ENCODE measurements at places on chromosomes 5 and 9.

DNA sequence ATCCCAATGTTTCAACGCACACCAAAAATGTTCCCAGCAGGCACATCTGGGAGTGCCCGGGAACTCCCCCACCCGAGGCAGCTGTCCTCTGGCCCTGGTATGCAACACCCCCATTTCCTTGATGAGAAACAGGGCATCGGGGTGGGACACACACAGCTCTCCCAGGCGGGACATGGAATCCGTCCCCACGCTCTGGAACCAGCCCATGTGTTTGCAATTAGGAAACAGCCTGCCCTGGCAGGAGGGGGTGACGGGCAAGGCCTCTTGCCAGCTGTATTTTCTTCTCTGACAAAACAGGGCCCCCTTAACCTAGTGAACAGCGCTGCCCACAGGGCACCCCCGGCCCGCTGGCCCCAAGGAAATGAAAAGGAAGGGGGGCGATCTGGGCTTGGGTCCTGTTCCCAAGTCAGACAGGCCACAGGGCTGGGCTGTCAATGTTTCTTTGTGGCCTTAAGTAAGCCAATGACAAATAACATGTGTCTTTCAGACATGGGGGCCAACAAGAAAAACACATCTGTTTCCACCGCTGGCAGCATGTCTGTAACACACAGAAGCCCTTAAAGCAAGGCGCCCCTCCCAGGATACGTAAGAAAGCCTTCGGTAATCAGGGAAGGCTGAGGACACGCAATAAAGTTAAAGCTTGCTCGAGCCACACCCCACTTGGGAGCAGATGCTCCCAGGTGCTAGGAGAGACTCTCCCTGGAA, 125.3 kb downstream of the ROR2 start:
- no peak for DNase-seq

GRCh38 chr9:19583890-19584289, 175.1 kb downstream of the ACER2 start:
- no peak for DNase-seq

- no peak for DNase-seq
Measured at GRCh38 chr9:22009506-22009867, 382 bp upstream of the CDKN2B start.

- no peak for DNase-seq
Measured at GRCh38 chr5:4911646-4912403, 228.3 kb upstream of the ADAMTS16 start.

- DNase-seq: no peak
Measured at GRCh38 chr9:124757616-124758015, 13.5 kb downstream of the NR6A1 start.

GRCh38 chr5:19795218-19795617, 192.8 kb downstream of the CDH18 start:
- DNase-seq: no peak
